ENCODE measurements at places on chromosomes 4 and X. TPM values are rescaled to one million over a fixed set of nuclear protein-coding genes. Genes with fewer than 3 reads are reported as not detected.
A peak's percentile ranks its signal among the peaks of the same experiment; 100 is the strongest.

DNA sequence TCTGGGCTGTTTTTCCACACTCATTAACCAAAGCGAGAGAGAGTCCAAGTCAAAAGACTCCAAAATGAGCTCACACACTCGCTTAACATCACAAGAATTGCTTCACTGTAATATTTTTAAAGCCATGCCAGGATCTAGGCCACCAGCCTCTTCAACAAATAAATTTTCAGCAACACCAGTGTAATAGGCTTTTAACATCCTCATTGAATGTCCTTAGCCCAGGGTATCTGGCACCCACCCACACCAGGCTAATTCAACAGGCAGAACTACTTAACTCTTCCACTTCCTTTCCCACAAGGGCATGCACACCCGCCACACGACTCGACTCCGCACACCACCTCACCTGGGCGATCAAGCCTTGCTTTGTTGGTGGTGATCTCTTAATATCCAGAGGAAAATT lies 34.2 kb downstream of the FAT1 start:
- peak; percentile 92 for DNase-seq

GRCh38 chr4:44093390-44093789 lies 355.2 kb downstream of the KCTD8 start:
- DNase-seq, result no peak

DNA sequence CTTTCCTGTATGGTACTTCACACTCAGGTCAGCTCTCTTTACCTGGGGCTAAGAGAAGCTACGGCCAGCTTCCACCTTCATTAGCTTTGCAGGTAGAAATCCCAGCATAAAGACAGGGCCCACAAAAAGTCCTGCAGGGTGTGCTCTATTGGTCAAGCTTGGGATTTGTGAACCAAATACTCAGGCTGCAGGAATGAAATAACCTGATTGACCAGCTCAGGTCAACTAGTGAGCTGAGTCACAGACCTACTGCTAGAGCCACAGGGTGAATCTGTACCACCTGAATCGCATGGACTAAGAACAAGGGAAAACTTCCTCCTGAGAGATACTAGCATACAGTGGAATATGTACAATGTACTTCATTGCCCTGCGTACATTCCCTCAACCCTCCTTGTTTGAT lies 172.2 kb downstream of the HHIP start:
- DNase-seq, result peak; percentile 25

GRCh38 chr4:123446865-123447474 lies 50.4 kb downstream of the SPRY1 start:
- no peak for DNase-seq

GRCh38 chr4:163274861-163275260 lies 57.5 kb downstream of the NPY1R start:
- no peak for DNase-seq

GRCh38 chr4:54439831-54440243 lies 210.7 kb downstream of the PDGFRA start:
- no peak for DNase-seq

- DNase-seq, result peak; percentile 14
Observed at GRCh38 chr4:69591364-69591763, 48.1 kb downstream of the UGT2A2 start.

GRCh38 chrX:86579777-86580176 lies 431.5 kb downstream of the DACH2 start:
- DNase-seq, result no peak

GRCh38 chr4:97627750-97628149 lies 515.5 kb downstream of the STPG2 start:
- DNase-seq, result no peak

GRCh38 chrX:71106427-71106826 lies at the start of gene CXorf65:
TSS of gene CXorf65 (minus strand) at chrX:71106740. CDS start at chrX:71106556, 184 bp downstream.
- no peak for DNase-seq

Gene YIPF7
- total RNA-seq, result not detected

Gene CXCL5
- 42.3 TPM for total RNA-seq

GRCh38 chrX:143270317-143270716 lies 244.6 kb downstream of the SPANXN4 start:
- DNase-seq, result no peak

DNA sequence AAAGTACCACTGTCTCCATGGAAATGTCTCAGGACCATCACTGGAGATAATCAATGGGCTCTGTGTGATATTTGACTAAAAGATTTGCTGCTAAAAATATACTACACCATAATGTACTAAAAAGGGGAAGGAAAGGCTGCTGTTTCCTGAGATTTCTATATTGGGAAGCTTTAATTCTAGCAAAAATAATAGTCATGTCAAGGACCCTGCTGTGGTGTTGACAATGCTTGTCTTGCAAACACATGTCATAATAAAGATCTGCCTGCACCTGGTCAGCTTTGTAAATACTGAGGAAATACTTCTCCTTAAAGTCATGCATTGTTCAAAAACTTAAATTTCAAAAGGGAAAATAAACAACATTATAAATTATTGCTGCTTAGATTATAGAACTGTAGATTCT lies 417.9 kb downstream of the GPM6A start:
- no peak for DNase-seq

Gene REPS2
- total RNA-seq, result 2.3 TPM

GRCh38 chrX:71052721-71053120 lies 15.4 kb downstream of the SNX12 start:
- DNase-seq, result no peak

DNA sequence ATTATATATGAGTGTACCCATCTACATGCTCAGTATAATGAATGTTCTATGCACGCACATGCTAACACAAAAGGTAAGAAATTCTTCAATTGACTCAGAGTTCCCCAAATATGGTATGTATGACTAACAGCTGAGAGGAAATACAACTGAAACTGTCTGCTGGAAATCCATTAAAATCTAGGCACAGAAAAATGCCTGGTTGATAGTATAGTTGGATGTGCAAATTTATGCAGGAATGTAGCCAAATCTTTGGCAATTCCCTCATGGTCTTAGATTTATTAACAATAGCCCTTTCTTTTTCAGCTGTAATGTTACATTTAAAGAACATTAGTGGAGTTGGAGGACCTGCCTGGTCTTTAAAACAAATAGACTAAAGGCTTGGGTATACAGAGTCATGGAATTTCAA lies 5.5 kb downstream of the CAMK2D start:
- peak; percentile 86 for DNase-seq

Gene PGM2
- 59.2 TPM for total RNA-seq

DNA sequence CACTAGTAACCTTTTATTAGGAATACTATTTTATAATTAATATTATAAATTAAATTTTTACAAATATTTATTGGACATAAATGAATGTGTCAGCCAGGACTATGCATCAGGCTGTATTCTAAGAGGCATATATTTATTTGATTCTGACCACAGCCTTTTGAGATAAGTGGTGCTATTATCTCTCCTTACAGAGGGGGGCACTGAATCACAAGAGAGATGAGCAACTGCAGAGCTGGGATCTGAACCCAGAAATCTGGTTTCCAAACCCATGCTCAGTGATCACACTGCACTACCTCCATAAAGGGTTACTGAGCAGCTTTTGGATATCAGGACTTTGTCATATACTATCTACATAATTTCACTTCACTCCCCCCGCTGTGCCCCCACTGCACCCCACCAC lies 322.0 kb downstream of the TMA16 start:
- DNase-seq, result no peak

GRCh38 chrX:20053537-20053936 lies 62.7 kb upstream of the BCLAF3 start:
- no peak for DNase-seq

DNA sequence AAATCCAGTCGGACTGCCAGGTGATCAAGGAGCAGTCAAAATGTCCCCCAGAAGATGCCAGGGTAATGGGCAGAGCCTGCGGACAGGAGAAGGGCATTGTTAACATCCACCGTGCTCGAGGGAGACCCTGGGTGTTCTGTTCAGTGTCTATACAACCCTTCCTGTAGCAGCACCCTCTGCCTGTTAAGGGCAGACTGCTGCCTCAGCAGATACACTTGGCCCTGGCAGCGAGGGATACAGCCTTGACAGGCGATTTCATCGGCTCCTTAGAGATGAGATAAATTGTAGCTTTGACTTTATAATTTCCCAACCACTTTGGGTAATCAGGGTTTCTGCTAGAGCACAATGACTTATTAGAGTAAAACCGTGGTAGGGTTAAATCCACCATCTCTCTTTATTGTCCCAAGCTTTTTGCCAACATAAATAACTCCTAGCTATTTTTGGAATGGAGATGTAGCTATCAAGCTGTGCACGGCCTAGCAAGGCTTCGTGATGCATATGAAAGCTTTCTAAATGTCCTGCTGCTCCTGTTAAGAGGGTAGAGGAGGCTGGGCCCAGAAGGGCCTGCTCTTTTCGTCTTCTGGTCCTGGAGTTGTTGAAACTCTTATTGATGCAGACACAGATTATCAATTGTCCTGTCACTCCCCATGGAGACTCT lies 195.9 kb downstream of the CPEB2 start:
- DNase-seq, result no peak

DNA sequence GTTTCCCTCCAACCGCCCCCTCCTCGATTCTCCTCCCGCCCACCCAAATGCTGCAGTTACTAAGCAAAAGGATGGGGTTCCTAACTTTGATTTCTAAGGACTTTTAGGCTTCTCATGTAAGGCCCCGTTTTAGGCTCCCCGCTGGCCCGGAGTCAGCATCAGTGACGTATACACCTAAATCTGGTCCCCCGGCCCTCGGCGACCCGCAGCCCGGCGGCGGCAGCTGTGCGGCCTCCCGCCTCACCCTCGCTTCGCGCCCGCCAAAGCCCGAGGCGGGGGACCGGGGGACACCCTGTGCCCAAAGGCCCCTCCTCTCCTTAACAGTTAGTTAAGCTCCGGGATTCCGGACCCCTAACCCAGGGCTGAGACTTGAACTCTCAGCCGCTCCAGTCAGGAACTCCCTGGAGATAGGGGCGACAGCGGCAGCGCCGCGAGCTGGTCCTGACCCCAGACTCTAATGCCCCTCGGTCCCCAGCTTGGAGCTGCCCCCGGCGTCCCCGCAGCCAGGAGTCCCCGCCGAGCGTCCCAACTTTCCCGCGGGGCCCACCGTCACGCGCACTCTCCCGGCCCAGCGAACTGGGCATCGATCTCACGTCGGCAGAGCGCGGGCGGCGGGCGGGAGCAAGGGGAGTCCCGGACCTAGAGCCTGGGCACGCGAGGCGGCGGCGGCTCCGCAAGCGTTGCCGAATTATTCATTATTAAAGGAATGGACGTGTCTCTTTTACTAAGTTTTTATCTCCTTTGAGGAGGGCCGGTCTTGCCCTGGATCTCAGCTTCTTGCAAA lies 1.5 kb upstream of the NR3C2 start:
- no peak for DNase-seq

Gene FMR1NB
- not detected for total RNA-seq

GRCh38 chr4:32429151-32429550 lies 1709.0 kb downstream of the PCDH7 start:
- DNase-seq, result no peak

DNA sequence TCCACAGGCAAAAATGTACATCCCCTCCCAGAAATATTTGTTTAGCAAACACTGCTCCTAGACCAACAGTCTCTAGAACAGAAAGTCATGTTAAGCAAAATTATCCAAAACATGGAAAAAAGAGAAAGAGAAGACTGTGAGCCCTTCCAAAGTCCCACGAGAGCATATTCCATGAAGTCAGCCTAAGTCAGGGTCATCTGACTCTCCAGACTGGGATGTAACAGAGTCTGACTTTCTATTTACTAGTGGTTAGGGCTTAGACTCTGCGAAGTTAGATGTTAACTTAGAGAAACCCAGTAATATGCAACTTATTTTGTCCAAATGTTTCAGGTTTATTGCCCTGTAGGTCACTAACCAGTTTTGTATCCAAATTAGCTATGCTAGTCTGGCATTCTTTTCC lies 102.3 kb downstream of the MID1 start:
- peak; percentile 49 for DNase-seq

DNA sequence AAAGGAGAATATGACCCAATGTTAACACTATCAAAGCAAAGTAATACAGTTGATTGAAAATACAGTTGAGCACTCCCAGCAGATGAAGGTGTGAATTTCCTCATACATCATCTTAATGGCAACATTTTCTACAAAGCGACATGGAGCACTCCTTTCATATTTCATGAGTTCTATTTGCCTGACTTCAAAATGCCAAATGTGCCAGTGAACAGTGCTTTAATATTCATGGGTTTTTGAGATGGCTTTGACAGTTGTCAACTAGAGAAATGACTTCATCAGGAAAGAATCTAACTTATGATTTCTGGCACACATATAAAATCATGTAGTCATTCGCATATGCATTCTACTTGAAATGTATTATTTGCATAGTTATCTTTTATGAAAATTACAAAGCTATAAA lies 222.4 kb downstream of the GALNTL6 start:
- no peak for DNase-seq

DNA sequence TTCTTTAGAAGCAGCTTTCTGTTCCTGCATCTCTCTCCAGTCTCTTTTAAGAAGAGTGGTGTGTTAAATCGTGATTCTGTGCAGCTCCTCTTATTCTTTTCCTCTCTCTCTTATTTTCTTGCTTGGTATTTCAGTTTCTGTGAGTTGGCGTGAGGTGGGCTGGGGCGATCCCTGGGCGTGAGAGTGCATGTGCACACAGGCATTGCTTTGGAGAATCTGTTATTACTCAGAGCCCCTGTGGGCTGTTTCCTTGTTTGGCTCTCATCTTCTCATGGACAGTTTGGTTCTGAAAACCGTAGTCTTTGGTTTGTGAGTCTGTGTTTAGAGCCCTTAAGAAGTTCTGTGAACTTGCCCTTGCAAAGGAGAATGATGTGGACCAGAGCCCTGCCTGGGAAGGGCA lies 97.2 kb upstream of the CLNK start:
- DNase-seq, result no peak

Gene ELK1
- total RNA-seq, result 16.4 TPM

GRCh38 chr4:87209696-87210095 lies 10.7 kb downstream of the KLHL8 start:
- no peak for DNase-seq

DNA sequence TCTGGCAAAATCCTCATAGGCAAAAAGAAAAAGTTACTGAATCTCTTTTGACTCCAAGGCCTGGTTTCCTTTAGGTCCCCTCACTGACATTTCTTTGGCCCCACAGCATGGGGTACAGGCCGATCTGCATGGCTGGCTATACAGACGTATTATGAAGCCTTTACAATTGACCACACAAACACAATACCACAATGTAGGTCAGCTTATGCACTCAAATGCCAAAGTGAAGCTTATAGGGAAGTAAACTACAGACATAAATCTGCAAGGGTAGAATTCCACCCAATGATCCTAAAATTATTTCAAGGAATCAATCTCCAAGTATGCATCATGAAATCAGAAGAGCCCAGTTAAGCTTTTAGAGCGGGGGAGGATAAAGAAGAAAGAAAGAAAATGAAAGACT lies 20.7 kb downstream of the STX18 start:
- DNase-seq, result peak; percentile 29

DNA sequence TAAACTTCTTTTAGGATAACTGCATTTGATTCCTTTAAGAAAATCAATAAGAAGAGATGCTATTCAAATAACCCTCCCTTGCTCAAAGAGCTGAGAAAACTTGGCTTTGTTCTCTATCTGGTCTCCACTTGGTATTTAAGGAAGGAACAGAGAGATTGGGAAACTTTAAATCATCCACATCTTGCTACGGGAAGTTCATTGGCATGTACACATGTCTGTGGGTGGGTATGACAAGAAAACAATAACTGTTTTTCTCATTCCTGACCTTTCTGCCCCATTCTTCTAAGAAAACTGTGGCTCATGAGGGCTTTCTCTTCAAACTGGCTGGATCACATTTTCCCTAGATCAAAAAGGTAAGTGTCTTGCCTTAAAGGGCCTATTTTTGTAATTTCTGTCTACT lies 6.0 kb downstream of the SEL1L3 start:
- DNase-seq, result no peak
